Testis (tissue), 5 donors: ENCODE measurements at places on chromosomes 4 and X.

GRCh38 chr4:100881283-100881682, 363.5 kb upstream of the EMCN start:
- DNase-seq = no peak

GRCh38 chrX:12949927-12950656, 24.8 kb upstream of the TMSB4X start:
- DNase-seq = peak; percentile 78

- no peak for DNase-seq
These were observed 930.9 kb downstream of the ADGRL3 start for GRCh38 chr4:62131049-62131448.

DNA sequence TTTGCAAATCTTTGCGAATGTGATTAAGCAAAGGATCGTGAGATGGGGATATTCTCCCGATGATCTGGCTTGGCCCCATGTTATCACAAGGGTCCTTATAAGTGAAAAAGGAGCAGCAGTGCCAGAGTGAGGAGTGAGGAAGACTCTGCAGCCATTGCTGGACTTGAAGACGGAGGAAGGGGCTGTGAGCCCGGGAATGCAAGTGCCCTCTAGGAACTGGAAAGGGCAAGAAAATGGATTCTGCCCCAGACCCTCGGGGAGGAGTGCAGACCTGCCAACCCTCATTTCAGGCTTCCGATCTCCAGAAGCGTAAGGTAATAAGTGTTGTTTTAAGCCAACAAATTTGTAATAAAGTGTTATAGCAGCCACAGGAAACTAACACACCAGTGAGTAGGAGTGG, 76.3 kb downstream of the EVC start:
- no peak for DNase-seq

GRCh38 chr4:99591757-99592156, 17.1 kb downstream of the MTTP start:
- DNase-seq = no peak
